ENCODE measurements at places on chromosomes 5 and 9.

GRCh38 chr5:16568875-16569580, 47.8 kb downstream of the RETREG1 start:
- DNase-seq, result peak; percentile 60

DNA sequence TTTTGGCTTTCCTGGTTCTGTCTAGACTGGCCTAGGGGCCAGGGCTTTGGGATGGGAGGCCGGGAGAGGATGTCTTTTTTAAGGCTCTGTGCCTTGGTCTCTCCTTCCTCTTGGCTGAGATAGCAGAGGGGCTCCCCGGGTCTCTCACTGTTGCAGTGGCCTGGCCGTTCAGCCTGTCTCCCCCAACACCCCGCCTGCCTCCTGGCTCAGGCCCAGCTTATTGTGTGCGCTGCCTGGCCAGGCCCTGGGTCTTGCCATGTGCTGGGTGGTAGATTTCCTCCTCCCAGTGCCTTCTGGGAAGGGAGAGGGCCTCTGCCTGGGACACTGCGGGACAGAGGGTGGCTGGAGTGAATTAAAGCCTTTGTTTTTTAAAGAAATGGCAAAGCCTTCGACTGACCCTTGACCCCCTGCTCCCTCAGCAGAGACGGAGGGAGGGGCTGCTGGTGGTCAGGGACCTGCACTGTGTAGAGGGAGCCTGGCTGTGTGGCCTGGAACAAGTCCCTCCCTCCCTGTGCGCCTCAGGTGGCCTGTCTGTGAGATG, 11.1 kb downstream of the FPGS start:
- no peak for DNase-seq

- no peak for DNase-seq
Measured at GRCh38 chr9:36961561-36962325, 72.3 kb downstream of the PAX5 start.

DNA sequence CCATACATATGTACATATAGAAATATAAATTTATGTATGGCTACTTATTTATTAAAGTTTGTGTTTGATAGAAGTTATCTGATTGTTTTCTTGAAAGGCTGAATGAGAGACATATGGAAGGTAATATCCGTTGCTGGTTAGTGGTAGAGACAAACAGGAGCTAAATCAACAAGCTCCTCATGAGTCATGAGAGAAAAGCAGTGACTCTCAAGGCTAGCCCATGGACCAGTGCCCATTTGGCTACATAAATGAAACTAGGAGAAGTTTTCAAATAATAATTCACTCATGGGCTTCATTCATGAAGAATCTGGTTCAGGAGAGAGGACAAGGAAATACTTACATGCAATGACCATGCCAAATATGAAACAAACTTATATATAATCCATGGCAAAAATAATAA, 504.5 kb upstream of the ITGA1 start:
- no peak for DNase-seq

- no peak for DNase-seq
Measured at GRCh38 chr5:36496471-36496870, 109.9 kb upstream of the SLC1A3 start.

- DNase-seq, result no peak
Measured at GRCh38 chr5:6755941-6756340, 42.7 kb downstream of the TENT4A start.

GRCh38 chr9:93673839-93674334, 97.5 kb downstream of the PHF2 start:
- DNase-seq, result no peak

Data from NCI-H1694 treated with DMSO at 0.1 percent for 48 hours (cell line).